ENCODE measurements at places on chromosomes 12 and 14.
A peak's percentile ranks its signal among the peaks of the same experiment; 100 is the strongest.

DNA sequence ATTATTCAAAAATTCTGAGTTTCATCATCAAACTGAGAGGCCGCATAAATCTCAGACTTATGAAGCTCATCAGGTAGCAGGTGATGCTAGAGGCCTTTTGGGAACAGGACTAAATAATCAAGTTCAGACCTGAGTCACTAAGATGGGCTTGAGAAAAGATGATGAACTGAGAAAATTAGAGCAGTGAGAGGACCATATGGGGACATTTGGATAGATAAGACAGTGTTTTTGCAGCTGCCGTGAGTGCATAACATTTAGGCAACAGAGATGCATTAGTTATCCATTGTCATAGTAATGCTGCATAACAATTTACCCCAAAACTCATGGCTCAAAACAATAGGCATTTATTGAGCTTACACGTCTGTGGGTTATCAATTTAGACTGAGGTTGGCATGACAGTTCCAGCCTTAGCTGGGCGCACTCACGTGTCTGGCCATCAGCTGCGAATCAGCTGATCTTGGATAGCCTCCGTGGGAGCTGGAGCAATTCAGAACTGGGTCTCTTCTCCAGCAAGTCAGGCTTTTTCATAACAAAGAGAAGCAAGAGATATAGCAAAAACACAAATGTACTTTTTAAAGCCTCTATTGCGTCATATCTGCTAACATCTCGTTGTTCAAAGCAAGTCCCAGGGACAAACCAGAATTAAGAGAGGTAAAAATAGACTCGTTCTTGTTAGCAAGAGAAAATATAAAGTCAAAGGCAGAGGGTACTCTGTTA is 72.8 kb downstream of the CAPZA3 start:
- no peak for DNase-seq

DNA sequence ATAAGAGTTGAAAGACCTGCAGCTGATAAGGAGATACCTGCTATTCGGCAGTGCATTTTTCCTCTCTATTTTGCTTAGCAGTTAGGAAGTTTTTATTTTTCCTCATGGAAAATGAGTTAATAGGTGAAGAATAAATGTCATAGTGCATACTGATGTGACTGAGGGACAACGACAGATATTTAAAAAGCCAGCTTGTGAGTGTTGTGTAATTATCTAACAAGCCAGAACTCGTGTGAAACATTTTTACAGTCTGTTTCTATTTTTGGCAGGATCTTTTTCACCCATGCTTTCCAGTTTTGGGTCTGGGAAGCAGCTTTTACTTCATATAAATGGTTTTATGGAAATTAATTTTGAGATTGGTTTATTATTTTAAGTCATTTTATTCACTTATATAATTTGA is 2.9 kb downstream of the FBXO34 start:
- no peak for DNase-seq

DNA sequence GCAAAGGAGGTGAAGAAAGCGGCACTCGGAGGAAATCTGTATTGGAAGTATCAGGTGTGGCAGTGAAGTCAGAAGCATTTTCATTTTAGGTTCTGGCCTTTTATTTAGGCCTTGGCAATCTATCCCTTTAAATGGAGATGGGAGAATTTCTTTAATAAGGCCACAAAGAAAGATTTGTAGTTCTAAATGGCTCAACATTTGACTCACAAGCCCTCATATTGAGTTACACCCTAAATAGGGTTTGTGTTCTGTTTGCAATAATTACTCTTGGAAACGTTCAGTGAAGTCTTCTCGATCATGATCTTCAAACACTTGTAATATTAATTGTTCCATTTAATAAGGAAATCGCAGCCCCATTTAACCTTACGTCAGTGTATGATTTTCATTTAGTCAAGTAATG is 25.3 kb upstream of the TMEM260 start:
- DNase-seq, result no peak

GRCh38 chr14:33342299-33342974 is 403.8 kb downstream of the NPAS3 start:
- no peak for DNase-seq

DNA sequence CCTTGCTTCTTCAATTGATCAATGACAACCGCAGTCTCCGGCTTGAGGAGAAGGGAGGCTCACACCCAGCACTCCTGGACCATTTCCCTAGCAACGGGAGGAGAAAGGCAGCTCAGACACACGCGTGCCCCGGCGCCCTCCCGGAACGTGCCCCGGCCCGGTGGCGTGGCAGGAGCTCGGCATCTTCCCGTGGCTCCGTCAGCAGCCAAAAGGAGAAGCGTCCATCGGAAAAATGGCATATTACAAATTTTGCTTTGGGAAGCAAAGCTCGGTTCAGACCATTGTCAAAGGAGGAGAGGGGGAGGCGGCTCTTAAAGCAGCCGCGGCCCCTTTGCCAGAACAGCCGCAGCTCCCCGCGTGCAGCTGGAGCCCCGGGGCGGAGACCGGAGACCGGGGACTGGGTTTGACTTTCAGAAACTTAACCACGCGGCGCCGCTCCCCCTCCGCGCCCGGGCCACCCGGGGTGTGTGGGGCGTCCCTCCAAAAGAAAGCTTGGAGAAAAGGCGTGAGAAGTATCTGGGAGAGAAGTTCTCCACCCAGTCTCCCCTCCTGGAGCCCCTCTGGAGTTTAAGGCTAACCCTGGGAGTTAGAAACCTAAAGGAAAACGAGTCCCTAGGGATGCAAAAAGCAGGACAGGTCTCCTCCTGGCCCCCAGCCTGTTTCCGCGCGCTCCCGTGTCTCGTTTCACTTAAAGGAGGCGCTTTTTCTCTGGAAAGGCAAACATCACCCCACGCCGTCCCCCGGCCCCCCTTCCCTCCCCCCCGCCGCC is 545 bp downstream of the PPFIA2 start:
- DNase-seq, result peak; percentile 20

Measured in hypothalamus (tissue), 51 donors.